ENCODE measurements at places on chromosomes 5 and 9. TPM values are rescaled to one million over a fixed set of nuclear protein-coding genes. Genes with fewer than 3 reads are reported as not detected.

SOX30 gene
- total RNA-seq, result 0.06 TPM

MRPS30 gene
- total RNA-seq, result 40.3 TPM

IL7R gene
- 0.46 TPM for total RNA-seq

IFNA21 gene
- total RNA-seq, result not detected

IFNA13 gene
- not detected for total RNA-seq

All from A549 treated with RU486 at 1 μM for 4 hours (cell line).